MM.1S (cell line): ENCODE measurements at places on chromosomes 4 and X.

DNA sequence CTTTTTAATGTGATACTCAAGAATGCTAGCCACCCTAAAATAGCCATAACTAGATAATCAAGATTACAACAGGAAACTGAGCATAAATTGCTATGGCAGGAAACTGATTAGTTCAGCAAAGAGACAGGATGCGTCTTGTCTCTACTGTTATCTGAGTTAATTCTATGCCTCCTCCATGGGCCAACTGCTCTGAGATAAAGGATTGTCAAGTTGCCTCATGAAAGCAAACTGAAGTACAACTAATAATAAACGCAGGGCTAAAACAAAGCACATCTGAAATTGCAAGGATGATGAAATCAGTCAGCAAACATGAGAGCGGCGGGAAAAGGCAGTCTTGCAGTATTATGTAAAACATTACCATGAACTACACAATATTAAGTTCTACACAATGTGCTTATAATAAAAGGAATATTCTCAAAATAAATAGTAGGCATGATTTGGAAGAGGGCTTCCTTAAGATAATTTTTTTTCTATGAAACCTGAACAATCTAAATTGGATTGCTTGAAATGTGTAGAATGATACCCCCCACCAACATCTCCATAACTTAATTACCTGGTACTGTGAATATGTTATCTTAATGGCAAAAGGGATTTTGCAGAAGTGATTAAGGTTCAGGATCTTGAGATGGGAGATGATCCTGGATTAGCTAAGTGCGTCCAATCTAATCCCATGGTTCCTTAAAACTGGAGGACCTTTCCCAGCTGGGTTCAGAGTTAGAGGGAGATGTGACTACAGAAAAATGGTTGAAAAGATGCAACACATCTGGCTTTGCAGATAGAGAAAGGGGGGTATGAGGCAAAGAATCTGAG lies 65.9 kb downstream of the ANTXR2 start:
- DNase-seq = peak; percentile 67

DNA sequence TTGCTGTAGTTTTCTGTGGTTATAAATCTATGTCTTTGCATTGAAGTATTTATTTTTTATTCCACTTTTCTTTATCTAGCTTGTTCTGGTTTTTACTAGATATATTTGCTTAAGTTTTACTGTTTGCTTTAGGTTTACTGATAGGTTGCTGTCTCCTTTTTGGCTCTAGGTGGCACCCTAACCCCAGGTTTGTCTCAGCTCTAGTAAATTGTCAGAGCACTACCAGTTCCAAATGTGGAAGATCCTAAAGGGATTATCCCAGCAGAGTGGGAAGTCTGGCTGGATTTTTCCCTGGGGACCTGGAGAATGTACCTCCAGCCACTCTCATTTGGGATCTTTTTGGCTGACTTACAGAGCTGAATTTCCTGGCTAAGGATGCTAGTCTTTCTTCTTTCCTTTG lies 106.1 kb downstream of the PBDC1 start:
- DNase-seq = peak; percentile 60

GRCh38 chr4:143406523-143406922 lies 69.8 kb downstream of the GAB1 start:
- no peak for DNase-seq

DNA sequence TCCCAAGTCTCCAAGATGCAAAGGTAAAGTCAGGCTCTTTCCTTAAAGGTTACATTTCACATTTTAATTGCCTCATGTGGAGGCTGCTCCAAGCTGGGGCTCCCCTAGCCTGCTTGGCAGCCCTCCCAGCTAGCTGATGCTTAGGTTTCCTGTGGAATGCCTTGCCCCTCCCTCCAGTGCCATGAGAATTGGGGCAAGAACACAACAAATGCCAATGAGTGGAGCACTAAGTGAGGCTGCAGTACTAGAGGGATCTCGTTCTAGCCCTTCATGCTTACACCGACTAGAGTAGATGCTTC lies 597.7 kb downstream of the MID1IP1 start:
- no peak for DNase-seq

DNA sequence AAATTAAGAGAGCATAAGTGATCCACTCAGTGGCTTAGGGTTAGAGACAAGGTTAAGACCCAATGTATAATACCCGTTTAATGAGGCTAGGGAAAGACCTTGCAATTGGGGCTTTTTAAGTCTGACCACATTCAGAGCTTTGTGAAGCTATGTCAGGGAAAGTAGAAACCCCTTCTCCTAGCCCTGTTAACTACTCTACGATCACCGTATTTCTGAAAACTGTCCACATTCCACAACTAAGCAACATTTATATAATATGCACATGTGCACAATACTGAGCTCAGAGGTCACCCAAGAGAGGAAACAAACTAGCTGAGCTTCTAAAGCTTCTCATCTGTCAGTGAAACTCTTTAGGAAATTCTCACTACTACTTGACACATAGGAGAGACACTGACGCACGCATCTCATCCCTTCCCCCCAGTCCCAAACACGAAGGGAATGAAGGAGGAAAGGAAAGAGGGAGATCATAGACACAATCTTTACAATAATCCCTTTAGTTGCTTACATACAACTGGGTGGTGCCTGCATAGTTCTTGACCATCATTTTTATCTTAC lies 56.2 kb downstream of the METTL14 start:
- no peak for DNase-seq

GRCh38 chrX:16544969-16545368 lies 105.0 kb upstream of the S100G start:
- no peak for DNase-seq

DNA sequence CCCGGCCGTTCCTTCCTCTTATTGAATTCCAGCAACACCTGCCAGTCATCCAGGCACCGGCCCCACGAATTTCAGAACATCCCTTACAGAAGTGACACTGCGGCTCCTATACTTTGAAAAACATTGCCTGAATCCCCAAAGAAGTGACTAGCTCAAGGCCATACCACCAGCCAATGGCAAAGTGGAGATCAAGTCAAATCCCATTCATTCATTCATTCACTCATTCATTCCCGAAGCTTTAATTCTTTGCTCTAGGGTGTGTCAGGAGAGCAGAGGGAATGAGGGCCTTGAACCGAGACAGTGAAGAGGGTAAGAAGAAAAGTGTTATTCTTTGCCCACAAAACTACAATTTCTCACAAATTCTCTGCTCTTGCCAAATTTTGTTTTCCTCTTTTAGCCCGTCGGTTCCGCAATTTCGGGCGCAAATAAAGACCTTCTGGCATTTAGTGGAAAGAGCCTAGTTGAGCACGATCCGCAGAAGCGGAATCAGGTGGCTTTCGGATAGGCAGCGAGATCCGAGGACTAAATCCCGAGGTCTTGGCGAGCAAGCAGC lies 824 bp upstream of the HMGB3 start:
- no peak for DNase-seq

GRCh38 chr4:13329963-13330362 lies 154.2 kb downstream of the RAB28 start:
- no peak for DNase-seq
